NK-92 treated with Interleukin-12 subunit alpha and Interleukin-12 subunit beta, amount 100 ng/mL, for 24 hours (cell line): ENCODE measurements at places on chromosomes 11 and 22.

GRCh38 chr11:70532731-70533130 is 134.4 kb downstream of the CTTN start:
- no peak for DNase-seq

GRCh38 chr11:7060868-7061267 is 27.9 kb upstream of the RBMXL2 start:
- no peak for DNase-seq

- DNase-seq, result no peak
These were observed 75.6 kb upstream of the ARHGAP32 start for GRCh38 chr11:129267716-129268115.

DNA sequence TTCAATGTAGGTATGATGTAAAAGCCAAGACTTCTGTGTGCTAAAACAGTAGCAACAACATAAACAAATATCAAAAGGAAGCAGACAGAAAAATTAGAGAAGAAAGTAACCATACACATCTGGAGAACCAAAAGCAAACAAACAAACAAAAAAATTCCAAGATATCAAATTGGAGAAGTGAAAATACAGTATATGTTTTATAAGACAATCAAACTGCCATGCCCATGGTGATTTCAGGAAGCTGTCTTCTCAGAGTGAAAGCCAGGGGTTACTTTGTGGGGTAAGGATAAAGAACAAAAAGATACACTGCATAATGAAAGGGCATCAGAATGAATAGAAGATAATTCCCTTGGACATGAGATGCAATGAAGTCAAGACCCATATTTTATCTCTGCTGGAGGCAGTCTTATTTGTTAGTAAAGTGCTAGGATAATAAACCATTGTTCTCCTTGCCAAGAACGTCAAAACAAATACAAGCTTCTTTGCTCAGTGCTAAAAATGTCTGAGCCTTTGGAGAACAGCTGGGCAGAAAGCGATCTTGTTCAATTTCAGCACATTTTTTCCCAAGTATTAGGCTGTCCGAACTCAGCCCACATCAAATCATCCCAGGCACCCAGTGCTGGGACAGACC is 38.1 kb upstream of the LDLRAD3 start:
- DNase-seq, result no peak

- no peak for DNase-seq
These were observed 54.4 kb downstream of the BBOX1 start for GRCh38 chr11:27095059-27095458.

GRCh38 chr22:29768052-29768693 is 1.0 kb downstream of the UQCR10 start:
- no peak for DNase-seq
